ENCODE measurements at places on chromosomes 16 and 17. TPM values are rescaled to one million over a fixed set of nuclear protein-coding genes. Genes with fewer than 3 reads are reported as not detected.

GRCh38 chr17:13128676-13129075, 110.8 kb upstream of the ELAC2 start:
- no peak for DNase-seq

- DNase-seq = no peak
These were observed 874 bp downstream of the CMTM3 start for GRCh38 chr16:66605177-66605978.

- no peak for DNase-seq
These were observed 12.4 kb upstream of the BAHCC1 start for GRCh38 chr17:81382851-81383250.

GRCh38 chr17:69695646-69696045, 281.1 kb downstream of the MAP2K6 start:
- no peak for DNase-seq

DNA sequence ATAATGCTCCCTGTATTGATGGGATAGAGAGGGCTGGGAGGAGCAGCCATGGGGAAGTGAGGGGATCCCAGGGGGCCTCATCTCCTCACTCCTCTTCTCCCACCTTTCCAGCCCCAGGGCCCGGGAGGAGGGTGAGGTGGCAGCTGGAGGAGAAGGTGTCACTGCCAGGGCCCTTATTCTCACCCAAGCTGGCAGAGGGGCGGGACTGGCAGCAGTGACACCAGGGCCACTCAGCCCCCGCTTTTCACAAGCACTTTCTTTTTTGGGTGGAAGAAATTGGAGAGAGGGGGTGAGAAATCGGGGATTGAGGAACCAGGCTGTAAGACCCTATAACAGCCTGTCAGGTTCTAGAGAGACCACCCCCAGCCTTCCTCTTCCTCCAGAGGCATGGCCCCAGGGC, 2.4 kb upstream of the TBX21 start:
- DNase-seq = no peak

DNA sequence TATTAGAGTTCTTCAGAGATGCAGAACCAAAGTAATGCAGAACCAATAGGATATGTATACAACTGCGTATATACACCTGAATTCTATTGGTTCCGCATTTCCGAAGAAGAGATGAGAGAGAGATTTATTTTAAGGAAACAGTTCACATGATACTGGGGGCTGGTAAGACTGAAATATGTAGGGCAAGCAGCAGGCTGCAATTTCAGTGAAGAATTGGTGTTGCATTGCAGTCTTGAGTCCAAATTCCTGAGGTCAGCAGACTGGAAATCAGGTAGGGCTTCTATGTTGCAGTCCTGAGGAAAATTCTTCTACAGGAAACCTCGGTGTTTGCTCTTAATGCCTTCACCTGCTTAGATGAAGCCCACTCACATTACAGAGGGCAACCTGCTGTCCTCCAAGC, 128.2 kb upstream of the MED13 start:
- no peak for DNase-seq

DNA sequence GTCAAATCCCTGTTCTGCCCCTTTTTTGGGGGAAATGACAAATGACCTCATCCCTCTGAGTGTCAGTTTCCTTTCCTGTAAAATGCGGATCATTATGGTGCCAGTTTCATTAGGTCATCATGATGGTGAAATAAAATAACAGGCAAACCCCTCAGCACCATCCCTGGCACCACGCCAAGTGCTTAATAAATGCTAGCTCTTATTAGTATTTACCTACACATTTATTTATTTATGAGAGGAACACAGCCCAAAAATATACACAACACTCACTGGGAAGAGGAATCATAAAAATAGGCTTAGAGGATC, 28.6 kb upstream of the GPRC5B start:
- DNase-seq = no peak

DNA sequence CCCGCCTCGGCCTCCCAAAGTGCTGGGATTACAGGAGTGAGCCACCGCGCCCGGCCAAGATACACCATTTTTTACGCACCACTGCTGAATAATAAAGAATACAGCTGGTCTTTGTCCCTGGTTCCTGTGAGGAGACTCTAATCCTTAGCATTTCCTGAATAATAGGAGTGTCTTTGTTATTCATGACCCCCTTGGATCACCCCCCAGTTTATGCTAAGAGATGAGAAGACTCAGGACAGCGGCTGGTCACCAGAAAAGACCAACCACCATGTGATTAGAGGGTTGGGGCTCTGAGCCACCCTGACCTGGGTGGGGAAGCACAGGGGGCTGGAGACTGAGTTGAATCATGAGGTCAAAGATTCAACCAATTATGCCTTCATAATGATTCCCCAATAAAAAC, 17.3 kb downstream of the PHLPP2 start:
- DNase-seq = no peak

GRCh38 chr16:84593825-84594724, 23.8 kb downstream of the COTL1 start:
- no peak for DNase-seq

DNA sequence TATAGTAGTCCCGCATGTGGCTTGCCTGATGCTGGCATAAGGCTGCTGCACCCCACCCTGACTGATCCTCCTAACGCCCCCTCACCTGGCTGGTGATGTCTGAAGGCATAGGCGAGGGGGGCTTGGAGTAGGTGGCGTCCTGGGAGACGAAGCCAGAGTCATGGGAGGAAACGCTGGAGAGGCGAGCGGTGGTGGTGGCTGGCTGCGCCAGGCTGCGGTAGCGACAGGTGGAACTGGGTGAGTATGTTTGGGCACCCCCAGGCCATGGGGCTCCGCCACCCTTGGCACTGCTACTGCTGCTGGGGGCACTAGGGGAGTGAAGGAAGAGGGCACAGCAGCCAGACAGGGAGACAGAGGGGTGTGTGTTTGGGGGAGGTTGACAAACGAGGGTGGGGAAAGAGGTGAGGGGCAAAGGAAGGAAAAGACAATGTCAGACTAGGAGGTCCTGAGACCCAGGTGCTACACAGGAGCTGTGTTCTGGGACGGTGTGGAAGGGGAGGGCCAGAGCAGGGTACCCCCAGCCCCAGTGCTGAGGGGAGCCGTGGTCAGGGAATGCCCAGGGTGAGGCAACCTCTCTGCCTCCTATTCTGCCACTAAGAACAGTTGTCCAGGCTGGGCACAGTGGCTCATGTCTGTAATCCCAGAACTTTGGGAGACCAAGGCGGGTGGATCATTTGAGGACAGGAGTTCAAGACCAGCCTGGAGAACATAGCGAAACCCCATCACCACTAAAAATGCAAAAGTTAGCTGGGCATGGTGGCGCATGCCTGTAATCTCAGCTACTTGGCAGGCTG, 11.4 kb downstream of the MTSS2 start:
- no peak for DNase-seq

DNA sequence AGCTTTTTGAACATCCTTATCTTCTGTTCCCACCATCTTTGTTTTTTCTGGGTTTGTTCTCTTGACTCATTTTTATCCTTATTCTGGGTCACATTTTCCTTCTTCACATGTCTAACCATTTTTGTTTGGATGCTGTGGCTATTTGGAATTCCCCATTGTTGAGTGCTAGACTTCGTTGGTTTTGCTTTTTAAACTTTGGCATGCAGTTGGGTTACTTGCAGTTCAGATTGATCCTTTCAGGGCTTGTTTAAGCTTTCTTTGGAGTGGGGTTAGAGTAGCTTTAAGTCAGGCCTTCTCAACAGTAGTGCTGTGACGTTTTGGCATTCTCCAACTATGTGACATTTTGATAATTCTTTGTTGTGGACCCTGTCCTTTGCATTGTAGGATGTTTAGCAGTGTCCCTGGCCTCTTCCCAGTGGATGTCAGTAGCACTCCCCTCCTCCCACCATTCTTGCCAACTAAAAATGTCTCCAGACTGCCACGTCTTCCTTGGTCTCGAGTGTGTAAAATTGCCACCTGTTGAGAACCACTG, 21.1 kb downstream of the PRMT7 start:
- no peak for DNase-seq

- no peak for DNase-seq
These were observed 33.3 kb upstream of the USP43 start for GRCh38 chr17:9612006-9612405.

GRCh38 chr17:77444628-77444983, 303.8 kb downstream of the SEC14L1 start:
- no peak for DNase-seq

DNA sequence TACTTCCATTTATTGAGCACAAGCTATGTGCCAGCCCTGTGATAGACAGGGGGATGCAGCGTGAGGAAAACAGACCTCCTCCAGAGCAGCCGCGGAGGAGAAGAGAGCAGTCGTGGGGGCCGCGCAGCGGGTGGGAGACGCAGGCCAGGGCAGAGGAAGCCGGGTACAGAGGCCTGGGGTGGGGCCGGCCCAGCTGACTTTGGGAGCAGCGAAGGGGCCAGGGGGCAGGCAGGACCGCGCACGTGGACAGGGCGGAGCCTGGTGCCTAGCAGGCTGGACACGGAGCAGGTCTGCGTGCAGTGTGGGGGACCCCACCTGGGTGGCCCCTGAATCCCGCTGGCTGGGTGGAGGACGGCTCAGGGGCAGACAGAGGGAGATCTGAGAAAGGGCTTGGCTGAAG, 46.2 kb downstream of the ZFPM1 start:
- DNase-seq = no peak

- no peak for DNase-seq
These were observed 251.4 kb upstream of the KIF2B start for GRCh38 chr17:53571342-53571741.

GRCh38 chr17:35214192-35214591, 20.0 kb upstream of the SLC35G3 start:
- no peak for DNase-seq

- DNase-seq = no peak
These were observed 729 bp downstream of the DDX28 start for GRCh38 chr16:68022278-68022727.

- DNase-seq = no peak
These were observed 141.1 kb downstream of the RGS9 start for GRCh38 chr17:65278050-65278819.

DNA sequence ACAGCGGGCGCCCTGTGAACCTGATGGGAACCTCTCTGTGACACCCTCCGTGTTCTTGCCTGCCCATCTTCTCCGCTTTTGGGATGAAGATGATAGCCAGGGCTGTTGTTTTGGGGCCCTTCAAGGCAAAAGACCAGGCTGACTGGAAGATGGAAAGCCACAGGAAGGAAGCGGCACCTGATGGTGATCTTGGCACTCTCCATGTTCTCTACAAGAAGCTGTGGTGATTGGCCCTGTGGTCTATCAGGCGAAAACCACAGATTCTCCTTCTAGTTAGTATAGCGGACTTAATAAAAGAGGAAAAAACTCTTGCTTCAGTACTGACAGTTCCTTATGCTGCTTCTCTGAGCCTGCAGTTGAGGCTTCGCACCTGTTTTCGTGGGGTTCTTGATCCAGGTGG, 10.5 kb downstream of the CDK5RAP3 start:
- DNase-seq = no peak

DNA sequence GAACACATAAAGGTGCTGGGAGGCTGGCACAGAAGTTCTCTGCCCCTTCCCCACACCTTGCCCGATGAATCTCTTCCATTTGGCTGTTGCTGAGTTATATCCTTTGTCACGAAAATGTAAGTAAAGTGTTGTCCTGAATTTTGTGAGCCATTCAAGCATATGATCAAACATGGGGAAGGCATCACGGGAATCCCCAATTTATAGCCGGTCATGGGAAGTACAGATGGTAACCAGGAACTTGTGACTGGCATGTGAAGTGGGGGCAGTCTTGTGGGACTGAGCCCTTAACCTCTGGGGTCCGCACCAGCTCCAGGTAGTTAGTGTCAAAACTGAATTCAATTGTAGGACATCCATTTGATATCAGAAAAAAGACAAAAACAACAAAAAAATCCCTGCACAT, 13.2 kb downstream of the TOM1L2 start:
- no peak for DNase-seq

DNA sequence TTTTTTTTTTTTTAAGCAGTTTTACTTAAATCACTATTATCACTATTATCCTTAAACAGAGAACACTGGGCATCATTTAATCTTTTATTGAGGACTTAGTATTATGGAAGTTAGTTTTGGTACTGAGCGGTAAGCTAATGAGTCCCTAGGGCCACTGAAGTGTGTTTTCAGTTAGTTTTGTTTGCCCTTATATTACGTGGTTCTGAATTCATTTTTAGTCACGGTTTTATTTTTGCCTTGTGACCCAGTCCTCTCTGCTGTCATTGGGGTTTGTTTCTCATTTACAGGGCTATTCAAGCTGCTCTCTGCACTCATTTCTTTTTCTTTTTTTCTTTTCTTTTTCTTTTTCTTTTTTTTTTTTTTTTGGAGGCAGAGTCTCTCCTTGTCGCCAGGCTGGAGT, 17.3 kb downstream of the RABEP1 start:
- no peak for DNase-seq

GRCh38 chr17:48064638-48065037, 16.5 kb downstream of the NFE2L1 start:
- no peak for DNase-seq

GRCh38 chr17:44376124-44376523, 12.5 kb upstream of the FAM171A2 start:
- DNase-seq = no peak

DNA sequence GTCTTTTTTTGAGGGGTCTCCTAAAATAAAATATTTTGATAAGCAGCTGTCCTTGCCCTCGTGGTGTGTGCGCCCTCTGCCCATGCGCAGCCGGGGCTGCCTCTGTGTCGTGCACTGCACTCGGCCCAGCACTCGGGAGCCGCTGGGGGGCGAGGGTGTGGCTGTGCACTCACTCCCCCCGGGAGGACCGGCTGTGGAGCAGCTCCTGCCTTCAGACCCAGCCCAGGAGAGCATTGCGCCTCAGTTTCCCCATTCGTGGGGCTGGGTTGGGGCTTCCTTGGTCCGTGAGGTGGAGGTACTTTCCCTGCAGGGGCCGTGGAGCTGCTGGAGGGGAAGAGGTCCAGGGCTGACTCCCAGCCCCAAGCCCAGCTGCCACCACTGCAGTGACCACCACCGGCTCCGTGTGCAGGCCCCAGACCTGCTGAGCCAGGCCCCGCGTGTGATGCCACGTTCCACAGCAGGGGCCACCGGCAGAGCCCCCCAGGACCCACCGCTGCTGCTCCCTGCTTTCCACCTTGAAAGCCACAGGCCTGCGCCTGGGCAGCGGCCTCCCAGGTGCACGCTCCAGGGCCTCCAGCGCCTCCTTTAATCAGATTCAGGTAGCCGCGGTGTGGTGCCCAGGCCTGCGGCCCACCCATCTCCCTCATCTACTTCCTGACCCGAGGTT, 6.3 kb upstream of the IL17C start:
- no peak for DNase-seq

GRCh38 chr17:73642659-73643000, 1.6 kb downstream of the SDK2 start:
- DNase-seq = no peak

GRCh38 chr17:12993631-12994030, 24.2 kb downstream of the ELAC2 start:
- DNase-seq = no peak

FOXC2 gene
- total RNA-seq = 57.2 TPM

PLCG2 gene
- total RNA-seq = 34.2 TPM

SOST gene
- 15.1 TPM for total RNA-seq

TRIM47 gene
- total RNA-seq = 132 TPM

ASPA gene
- 0.11 TPM for total RNA-seq

TNK1 gene
- total RNA-seq = 0.43 TPM

TERB1 gene
- not detected for total RNA-seq

EME1 gene
- not detected for total RNA-seq

NUTF2 gene
- total RNA-seq = 156 TPM

ACACA gene
- total RNA-seq = 69.0 TPM

ZG16 gene
- 0.21 TPM for total RNA-seq
